ENCODE measurements at places on chromosomes 3 and 15.

DNA sequence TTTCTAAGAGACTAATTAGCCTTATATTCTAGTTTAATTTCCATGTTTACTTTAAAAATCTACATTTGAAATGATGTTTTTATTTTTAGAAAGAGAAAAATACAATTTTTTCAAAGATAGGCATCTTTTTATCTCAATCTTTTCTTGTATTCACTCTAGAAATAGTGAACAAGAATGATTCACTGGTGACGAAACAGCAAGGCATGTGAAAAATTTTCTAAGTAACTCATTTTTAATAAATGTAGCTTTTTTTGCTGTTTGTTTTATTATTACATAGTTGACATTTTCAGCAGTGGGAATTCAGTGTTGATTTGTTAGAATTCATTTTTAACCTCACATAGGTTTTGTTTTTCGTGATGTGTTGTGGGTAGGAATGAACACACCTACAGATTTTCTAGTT is 1226.4 kb downstream of the NSUN3 start:
- no peak for DNase-seq

DNA sequence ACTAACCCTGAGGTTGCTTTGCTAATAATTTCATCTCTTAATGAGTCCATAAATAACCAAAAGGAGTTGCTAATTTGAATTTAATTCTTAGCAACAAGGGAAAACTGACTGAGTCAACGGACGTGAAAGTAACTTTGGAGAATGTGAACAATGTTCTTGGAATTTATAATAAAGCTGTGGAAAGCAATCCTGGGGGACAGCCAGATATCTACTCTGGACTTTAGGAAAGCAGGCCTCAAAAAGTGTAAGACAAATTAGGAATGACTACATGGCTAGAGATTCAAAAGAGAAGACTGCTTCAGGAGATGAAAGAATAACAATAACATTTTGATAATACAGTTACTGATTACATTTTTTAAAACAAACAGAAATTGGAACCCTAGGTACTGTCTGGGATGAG is 318.4 kb upstream of the COL8A1 start:
- DNase-seq: no peak

- no peak for DNase-seq
Measured at GRCh38 chr3:190339130-190339529, 16.9 kb upstream of the CLDN1 start.

DNA sequence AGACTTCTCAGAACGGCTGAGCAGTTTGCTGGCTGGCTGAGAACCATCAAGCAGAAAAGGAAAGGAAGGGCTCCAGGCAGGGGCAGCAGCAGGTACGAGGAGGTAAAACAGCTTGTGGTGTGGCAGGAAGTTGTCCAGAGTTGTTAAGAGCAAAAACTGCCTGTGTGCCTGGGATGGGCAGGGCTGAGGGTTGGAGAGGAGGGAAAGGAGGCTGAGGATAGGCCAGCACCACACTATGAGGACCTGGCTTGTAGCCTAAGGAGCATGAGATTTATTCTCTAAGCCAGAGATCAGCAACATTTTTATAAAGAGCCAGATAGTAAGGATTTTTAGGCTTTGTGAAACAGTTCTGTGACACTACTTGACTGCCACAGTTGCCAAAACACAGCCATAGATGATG is 8.0 kb downstream of the IGSF10 start:
- DNase-seq: no peak

GRCh38 chr3:105767776-105768175 is 101.0 kb downstream of the CBLB start:
- no peak for DNase-seq

- DNase-seq: no peak
Measured at GRCh38 chr3:83454353-83454752, 1504.4 kb upstream of the CADM2 start.

- DNase-seq: no peak
Measured at GRCh38 chr3:63652066-63652725, at the start of gene SNTN. SNTN (plus strand) TSS chr3:63652675; CDS start chr3:63652688, 13 bp downstream.

DNA sequence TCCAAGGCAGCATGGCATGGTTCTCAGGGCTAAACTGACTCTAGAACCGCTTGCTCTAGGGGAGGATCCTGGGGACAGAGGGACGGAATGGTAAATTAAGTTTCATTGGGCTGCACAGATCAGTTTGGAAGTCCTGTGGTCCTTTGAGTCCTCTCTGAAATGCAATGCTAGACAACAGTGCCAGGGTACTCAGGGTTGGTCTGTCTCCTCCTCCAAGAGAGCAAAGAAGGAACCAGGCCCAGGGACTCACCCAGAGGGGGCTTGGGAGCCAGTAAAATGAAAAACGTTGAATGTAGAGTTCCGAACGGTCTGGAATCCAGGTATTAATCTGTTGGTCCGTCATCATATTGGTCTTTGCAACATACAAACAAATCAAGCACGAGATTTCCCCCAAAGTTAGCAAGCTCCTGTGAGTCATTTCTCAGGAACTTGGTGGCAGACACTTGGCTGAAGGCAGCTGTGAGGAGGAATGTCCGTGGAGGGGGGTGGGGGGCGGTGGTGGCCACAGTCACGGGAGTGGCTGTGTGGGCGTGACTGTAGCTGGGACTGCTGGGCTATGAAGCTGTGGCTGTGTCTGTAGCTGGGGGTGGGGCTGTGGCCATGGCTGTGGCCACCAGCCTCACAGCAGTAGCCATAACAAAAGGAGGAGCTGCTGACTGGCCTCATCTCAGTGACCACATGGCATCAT is 361.0 kb downstream of the SHQ1 start:
- no peak for DNase-seq

DNA sequence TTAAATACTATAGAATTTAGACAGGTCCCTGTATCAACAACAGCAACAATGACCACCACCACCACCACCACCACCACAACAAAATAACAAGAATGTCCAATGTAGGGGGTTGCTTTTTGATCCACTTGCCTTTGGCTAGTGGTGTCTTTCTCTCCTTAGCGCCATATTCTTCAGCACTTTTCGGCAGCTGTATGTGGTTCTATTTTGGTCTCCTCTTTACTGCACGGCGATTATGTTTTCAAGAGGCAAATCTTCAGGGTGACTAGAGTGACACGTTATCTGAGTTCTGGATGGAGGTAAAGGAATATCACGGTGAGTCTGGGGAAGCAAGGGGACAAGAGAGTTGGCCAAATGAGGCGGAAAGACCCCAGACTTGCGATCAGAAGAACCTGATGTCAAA is 56.1 kb downstream of the ST6GAL1 start:
- no peak for DNase-seq

GRCh38 chr3:49454458-49454857 is 15.6 kb upstream of the DAG1 start:
- no peak for DNase-seq

GRCh38 chr3:120410541-120410940 is 40.3 kb downstream of the FSTL1 start:
- no peak for DNase-seq

GRCh38 chr15:51982013-51982769 is 10.6 kb upstream of the LEO1 start:
- DNase-seq: peak; percentile 86

GRCh38 chr3:76024640-76025039 is 239.3 kb upstream of the ZNF717 start:
- DNase-seq: no peak

GRCh38 chr3:175295248-175296130 is 436.4 kb downstream of the NAALADL2 start:
- DNase-seq: no peak

- DNase-seq: no peak
Measured at GRCh38 chr3:58642846-58643245, 23.7 kb downstream of the FAM3D start.

GRCh38 chr15:66039117-66039871 is 170.0 kb downstream of the RAB11A start:
- no peak for DNase-seq

- no peak for DNase-seq
Measured at GRCh38 chr3:22121068-22121701, 370.2 kb upstream of the ZNF385D start.

- DNase-seq: no peak
Measured at GRCh38 chr3:187293516-187294430, 2.2 kb upstream of the MASP1 start.

GRCh38 chr3:183629546-183630301 is 5.7 kb upstream of the KLHL24 start:
- no peak for DNase-seq

DNA sequence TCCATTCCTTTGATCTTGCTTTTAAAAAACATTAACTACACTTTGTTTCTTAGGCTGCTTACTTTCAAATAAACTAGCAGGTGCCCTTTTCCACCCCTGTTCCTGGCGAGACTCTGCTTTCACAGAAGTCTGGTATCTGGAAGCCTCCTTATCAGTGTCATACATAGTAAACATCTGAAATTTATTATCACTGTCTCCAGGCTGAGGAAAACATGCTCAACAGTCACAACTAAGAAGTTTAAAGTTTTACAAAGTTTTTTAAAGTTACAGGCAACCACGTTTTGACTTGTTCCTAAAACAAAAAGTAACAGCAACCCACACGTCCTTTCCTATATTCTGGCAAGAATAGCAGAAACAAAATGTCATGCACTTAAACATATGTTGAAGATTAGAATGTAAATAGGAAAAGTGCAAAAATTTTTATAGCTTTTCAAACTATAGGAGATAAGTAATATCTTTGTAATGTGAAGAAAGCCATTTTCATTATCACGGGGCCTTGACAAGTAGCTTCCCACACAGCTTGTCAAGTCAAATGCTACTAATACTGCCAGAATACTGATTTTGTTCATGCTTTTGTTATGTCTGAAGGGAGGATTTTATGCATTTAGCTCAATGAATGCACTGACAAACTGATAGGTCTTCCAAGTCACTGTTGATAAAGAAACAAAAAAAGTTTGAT is 275.2 kb upstream of the KCNMB2 start:
- no peak for DNase-seq

DNA sequence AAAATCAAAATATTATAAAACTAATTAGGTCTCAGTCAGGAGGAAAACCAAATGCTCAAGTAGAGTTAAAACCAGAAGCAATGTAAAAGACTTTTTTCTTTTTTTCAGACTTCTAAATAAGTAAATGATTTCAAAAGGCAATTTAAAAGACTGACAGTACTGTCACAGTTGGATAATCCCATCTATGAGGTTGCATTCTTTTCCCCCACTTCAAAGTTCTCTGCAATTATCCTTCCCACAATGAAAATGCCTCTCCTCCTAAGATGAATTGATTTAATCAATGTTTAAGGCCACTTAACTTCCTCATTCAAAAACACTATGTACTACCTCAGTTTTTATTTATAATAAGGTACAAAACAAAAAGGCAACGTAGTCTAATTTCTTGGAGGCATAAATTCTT is 8.1 kb downstream of the MRPL3 start:
- DNase-seq: no peak

- DNase-seq: no peak
Measured at GRCh38 chr3:52633786-52634185, 51.9 kb downstream of the PBRM1 start.

DNA sequence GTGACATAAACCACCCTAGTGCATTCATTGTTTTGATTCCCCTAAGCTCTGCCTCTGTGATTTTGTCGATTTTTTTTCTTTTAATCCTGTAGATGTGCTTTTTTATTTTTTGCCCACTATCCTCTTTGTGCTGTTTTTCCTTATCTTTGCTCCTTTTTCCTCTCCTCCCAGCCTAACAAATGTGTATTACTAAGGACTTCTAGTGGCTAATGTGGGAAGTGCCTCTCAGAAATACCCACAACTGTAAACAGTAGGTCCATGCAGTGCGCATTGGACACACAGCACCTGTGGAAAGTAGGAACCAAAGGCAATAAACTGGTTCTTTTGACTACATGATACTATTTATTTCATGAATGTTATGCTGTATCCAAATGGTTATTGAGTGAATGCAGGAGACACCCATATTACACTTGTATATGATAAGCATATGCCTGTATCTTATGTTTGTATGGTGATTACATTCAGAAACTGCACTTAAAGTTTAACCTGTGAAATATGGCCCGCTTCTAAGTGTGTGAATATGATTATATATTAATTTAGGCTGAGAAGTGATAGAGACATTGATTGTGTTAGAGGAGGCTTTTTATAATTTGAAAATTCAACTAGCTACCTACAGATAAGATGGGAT is 147.8 kb downstream of the PLCL2 start:
- DNase-seq: no peak

DNA sequence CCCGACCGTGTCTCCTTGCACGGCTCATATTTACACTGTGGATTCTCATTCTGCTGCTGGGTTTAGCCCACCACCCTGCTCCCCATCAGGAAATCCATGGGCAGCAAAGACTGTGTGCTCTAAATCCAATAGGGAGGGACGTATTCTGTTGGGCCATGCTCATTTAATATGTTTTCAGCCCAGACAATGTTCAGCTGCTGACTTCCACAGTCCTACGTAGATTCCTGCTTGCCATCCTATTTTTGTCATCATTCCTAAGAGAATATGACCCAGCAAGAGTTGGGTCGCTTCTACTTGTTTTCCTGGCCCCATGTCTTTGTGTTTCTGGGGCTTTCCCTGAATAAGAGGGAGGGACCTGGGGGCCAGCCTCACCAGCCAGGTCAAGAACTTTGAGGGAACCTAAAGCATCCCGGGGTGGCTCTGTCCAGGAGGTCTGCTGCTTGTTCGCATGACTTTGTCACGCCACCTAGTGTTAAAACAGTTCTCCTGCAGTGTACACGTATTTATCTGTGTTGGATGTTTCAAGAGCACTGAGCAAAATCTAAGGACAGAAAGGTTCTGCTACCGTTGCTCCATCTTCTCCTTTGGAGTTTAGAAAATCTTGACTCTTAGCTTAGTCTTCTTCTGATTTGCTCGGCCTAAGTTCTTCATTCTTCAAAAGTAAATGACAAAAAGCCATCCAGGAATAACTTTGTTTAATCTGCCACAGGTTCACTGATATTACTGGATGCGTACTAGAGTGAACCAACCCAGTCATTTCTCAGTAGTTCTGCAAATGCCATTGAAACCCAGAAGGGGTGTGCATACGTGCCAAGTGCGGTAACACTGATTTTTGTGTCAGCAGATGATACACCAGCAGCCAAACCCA is 79.8 kb upstream of the NR2E3 start:
- DNase-seq: peak; percentile 63

DNA sequence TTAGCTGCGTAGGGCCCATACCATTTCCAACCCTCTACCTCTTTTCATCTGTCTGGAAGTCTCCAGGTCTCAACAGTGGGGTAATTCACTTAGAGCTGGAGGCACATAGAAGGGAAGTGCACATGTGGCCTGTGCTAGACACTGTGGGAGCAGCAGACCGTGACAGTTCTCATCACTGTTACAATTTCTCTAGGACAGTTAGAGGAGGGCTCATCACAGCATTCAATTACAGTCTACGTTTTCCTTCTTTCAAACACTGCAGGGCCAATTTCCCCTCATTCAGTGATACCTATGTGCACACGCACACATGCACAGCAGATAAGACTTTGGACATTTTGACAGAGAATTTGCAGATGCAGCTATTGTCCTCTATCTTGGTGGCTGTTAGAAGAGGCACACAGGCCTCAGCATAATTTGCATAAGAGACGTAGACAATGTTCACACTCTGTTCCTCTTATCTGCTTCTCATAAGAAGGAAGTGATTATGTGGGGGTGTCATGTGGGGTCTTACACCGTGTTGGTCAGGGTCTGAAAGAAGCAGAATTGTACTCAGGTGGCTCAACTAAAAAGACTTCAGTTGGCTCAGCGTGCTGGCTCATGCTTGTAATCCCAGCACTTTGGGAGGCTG is 12.6 kb upstream of the HRG start:
- DNase-seq: no peak

All from CD4-positive, CD25-positive, alpha-beta regulatory T cell (primary cell).